ENCODE measurements at places on chromosomes 11 and 22.
A peak's percentile ranks its signal among the peaks of the same experiment; 100 is the strongest.

DNA sequence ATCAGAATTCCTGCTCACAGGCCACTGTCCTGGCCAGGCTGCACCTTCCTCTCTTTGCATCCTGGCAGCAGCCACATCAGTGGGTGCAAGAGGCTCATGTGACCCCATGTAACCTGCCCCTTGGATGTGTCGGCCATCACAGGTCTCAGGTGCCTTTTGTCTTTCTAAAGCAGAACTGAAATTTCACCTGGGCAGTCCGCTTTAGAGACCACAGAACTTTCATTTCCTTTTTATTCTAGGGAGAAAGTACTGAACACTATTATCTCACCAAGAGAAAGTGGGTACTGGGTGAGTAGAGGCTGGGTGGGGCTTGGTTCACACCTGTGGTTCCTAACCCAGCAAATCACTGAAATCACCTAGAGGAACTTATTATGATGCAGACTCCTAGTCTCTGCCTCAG is 51.7 kb upstream of the NUP160 start:
- DNase-seq = no peak

GRCh38 chr22:42871146-42872050 is 14.3 kb upstream of the ARFGAP3 start:
- no peak for DNase-seq

GRCh38 chr11:90124371-90124770 is 10.1 kb upstream of the NAALAD2 start:
- DNase-seq = no peak

DNA sequence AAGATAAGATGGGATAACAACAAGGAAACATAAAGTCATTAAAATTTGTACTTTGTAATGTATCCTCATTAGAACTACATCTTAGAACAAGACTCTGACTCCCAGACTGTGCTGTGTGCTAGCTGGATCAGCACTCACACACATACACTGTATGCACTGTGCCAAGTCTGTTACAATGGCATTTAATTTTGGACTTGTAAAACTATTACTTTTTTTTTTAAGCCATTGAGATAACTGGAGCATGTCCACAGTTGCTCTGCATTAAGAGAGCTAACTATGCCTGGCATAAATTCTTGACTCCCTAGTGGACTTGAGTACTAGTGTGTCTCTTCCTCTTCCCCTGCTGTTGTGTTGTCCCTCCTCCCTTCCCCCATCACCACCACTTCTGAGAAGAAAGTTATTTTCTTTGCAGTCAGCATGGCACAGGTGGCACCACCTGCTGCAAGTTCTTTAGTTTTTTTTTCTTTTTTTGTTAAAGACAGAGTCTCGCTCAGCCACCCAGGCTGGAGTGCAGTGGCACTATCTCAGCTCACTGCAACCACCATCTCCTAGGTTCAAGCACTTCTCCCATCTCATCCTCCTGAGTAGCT is 268.6 kb downstream of the TMEM135 start:
- no peak for DNase-seq

GRCh38 chr11:72671152-72672099 is 2.8 kb downstream of the PDE2A start:
- no peak for DNase-seq

GRCh38 chr11:227824-228379 is 8.2 kb downstream of the SIRT3 start:
- no peak for DNase-seq

GRCh38 chr11:12092714-12093113 is 17.7 kb upstream of the MICAL2 start:
- no peak for DNase-seq

- DNase-seq = no peak
Measured at GRCh38 chr11:59206635-59207034, 6.1 kb downstream of the MPEG1 start.

GRCh38 chr22:45006964-45007390 is 2.8 kb downstream of the PHF21B start:
- no peak for DNase-seq

- no peak for DNase-seq
Measured at GRCh38 chr11:47271961-47272661, 2.2 kb downstream of the MADD start.

DNA sequence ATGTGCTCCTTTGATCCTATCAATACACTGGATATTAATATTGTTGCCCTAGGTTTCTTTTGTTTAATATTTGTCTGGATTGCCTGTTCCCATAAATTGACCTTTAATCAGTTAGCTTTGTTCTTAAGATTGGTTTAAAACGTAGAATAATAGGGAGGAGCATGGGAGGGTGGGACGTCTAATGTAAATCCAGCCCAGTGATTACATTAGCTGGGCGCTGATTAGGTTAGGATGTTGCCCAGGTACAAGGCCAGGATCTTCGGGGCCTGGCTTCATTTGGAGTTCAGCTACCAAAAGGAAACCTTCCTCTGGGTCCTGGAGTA is at the start of gene SRSF8:
TSS of gene SRSF8 (plus strand) at position 204 of the 323 bp plus-strand sequence. CDS start 308 bp downstream, outside the sequence.
- DNase-seq = no peak

DNA sequence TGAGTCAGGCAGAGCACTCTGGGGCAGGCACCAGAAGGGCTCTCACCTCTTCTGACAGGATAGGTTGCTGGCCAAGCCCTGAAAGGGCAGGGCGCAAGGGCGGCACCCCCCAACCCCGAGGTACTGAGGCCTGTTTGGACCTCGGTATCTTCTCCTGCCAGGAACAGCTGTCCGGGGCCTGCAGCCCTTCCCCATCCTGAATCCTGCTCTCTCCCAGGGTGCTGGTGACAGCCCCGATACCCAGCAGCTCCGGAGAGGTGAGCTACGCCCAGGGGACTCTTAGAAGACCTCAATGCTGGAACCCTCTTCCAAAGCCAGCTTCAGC is 79.1 kb downstream of the PHF21B start:
- DNase-seq = no peak

GRCh38 chr11:128271401-128271800 is 316.0 kb downstream of the ETS1 start:
- no peak for DNase-seq

- no peak for DNase-seq
Measured at GRCh38 chr22:44352378-44353035, 39.8 kb upstream of the SHISAL1 start.

- DNase-seq = no peak
Measured at GRCh38 chr22:22235558-22235957, 9.0 kb upstream of the VPREB1 start.

DNA sequence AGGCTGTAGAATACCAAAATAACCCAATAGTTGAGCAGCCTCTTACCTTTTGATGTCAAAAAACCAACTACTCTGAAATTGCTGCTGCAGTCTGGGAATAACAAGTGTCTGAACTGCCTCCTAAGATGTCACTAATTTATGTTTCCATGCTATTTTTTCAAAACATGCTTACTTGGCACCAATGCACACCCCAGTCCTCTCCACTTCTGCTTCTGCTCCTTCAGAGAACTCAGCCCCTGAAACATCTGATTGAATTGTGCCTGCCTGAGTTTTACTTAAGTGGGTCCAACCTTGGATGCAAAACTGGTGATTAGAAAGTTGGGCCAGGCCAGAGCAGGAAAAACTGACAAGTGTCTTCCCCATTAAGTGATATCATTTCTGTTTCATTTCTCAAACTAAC is 24.6 kb upstream of the TMEM218 start:
- DNase-seq = no peak

DNA sequence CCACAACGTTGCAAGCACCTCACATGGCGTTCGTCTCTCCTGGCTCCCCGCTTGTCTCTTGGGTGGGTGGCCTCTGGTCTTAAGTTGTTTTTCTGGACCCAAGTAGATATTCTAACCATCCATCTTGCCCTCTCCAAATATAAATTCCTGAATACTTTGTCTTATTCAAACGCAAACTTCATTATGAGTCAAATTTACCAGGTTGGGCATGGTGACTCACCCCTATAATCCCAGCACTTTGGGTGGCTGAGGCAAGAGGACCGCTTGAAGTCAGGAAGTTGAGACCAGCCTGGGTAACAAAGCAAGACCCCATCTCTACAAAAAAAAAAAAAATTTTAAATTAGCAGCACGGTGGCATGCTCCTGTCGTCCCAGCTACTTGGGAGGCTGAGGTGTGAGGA is 5.1 kb upstream of the IGSF9B start:
- DNase-seq = no peak

DNA sequence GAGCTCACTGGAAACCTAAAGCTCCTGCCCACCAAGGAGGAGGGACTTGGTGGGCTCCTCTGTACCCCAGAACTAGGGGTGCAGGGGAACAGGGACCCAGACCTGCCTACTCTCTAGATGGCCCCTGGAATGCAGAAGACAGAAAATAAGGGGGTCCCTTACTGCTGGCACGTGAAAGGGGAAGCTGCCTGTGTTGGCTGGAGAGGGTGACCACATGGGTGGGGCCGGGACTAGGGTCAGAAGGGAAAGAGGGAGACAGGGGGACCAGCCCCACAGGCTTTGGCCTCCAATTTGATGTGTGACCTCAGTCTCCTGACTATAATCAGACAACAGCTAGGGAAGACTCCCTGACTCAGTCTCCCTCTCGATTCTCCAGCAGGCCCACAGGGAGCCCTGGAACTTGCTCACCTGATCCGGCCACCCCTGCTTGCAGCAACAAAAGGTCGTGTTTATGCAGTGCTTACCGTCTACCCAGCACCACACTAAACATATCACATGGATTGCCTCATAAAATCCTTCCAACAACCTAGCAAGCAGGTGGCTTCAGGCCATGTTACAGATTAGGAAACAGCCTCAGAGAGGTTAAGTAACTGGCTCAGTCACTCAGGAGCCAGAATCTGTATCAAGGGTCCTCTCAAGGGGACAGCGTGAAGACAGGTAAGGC is 10.2 kb downstream of the ARAP1 start:
- no peak for DNase-seq

- DNase-seq = no peak
Measured at GRCh38 chr11:113926273-113927197, 21.9 kb downstream of the HTR3B start.

DNA sequence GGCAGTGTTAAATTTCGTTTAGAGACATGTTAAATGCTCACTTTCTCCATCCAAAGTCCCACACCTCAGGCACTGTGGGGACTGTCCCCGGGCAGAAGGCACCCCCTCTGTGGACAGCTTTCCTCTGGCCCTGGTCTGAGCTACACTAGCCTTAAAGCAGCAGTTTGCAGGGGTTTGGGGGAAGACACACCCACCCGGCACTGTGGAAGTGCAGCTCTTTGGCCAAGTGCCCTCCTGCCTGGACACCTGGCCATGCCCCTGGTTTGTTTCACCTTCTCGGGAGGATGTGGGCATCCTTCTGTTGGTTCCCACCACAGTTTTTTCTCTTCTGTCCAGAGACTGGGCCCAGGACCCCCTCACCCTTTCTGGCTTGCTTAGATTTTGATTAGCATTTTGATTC is 1254.7 kb downstream of the BRD1 start:
- DNase-seq = no peak

GRCh38 chr11:134727204-134727603 is 315.2 kb upstream of the B3GAT1 start:
- DNase-seq = no peak

GRCh38 chr11:100639140-100639539 is 47.9 kb upstream of the ARHGAP42 start:
- no peak for DNase-seq

DNA sequence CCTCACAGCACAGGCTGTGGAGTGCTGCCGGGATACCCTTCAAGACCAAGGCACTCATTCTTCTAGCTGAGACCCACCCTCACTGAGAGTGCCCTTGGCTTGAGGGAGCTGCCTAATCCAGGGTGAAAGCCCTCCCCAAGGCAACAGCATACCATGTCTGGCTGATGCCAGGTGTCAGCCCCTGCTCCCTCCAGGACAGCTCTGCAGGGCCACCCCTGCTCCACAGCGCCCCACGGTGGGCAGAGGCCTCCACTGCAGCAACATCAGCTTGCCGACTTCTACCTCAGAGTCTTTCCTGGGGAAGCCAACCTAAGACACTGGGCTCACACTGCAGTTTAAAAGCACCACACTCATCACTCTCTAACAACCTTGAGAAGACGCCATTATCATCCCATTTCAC is 29.0 kb downstream of the TTLL1 start:
- no peak for DNase-seq

DNA sequence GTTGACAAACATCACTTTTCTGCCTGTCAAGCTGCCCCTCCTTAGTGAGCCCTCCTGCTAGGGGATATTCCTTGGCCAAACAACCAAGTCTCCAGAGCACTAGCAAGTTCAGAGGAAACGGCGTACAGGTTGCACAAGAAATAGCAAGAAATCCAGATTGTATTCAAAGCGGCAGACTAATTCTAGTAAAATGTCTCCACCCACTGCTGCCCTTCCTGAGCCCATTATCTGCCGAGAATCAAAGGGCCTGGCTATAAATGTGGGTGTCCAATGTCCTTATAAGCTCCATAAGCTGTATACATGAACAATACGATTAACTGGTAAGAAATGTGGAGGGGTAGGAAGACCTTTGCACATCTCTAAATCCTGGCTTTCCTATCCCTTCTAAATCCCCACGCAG is 44.0 kb upstream of the AKIP1 start:
- no peak for DNase-seq

DNA sequence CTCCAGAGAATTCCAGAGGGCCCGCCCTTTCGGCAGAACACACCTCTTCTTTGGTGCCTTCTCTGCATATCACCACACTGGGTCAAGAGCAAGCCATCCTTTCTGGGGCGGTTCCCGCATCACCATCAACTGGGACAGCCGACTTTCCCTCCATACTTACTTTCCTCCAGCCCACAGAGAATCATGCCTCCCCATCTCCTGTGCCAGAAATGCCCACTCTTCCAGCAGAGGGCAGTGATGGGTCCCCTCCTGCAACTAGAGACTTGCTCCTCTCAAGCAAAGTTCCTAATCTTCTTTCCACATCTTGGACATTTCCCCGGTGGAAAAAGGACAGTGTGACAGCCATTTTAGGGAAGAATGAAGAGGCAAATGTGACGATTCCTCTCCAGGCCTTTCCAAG is 157.7 kb downstream of the C11orf91 start:
- no peak for DNase-seq

- DNase-seq = no peak
Measured at GRCh38 chr22:47152938-47153337, 390.5 kb downstream of the TBC1D22A start.

- no peak for DNase-seq
Measured at GRCh38 chr11:112285841-112286311, 25.2 kb upstream of the PLET1 start.

- no peak for DNase-seq
Measured at GRCh38 chr11:20707876-20708275, 38.5 kb downstream of the NELL1 start.

DNA sequence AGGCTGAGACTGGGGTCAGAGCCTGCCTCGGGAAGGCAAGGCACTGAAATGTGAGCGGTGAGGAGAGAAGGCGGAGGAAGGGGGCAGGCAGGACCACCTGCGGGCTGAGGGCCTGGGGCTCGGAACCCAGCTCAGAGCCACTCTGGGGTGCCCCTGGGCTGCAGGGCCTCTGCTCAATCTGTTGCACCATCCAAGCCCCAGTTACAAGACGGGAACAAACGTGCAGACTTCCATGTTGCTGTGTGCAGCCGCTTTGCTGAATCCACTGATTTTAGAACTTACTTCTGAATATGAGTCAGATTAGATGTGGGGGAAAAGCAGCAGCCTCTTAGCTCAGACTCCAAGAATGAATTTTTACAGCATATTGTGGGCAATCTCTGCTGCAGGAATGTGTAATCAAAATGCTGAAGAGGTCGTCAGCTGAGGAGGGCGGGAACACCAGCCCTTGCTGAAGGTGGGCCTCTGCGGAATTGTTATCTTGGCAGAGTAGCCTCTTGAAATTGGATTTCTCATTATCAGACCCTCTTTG is 21.6 kb downstream of the PARVG start:
- peak; percentile 70 for DNase-seq
